ENCODE measurements at places on chromosomes 13 and 19.

DNA sequence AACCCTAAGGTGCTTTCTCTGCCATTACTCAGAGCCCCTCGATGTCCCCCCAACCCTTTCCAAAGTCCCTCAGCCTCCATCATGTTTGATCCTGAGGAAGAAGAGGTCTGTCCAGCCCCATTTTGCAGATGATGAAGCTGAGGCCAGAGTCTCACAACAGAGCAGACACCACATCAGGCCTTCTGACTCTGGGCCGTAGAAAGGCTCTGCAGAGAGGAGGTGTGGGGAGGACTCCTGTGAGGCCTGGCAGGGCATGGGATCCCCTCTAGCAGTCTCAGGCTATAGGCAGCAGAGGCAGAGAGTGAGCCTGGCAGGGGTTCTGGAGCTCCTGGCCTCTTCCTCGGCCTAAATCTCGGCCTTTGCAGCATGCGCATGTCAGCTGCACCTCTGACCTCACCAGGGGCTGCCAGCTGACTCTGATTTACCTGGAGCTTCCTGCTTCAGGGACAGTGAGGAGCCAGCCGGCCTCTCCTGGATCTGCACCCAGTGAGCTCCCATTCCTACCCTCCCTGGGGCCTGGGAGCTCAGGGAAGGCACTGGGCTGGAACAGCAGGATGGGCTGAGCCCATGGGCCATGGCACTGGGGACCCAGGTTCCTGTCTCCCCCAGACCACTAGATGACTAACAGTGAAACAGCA is 41.7 kb upstream of the VSTM2B start:
- DNase-seq = no peak

- DNase-seq = no peak
These were observed 15.5 kb downstream of the HDGFL2 start for GRCh38 chr19:4487572-4487971.

- no peak for DNase-seq
These were observed 169.0 kb upstream of the UFM1 start for GRCh38 chr13:38180670-38181069.

DNA sequence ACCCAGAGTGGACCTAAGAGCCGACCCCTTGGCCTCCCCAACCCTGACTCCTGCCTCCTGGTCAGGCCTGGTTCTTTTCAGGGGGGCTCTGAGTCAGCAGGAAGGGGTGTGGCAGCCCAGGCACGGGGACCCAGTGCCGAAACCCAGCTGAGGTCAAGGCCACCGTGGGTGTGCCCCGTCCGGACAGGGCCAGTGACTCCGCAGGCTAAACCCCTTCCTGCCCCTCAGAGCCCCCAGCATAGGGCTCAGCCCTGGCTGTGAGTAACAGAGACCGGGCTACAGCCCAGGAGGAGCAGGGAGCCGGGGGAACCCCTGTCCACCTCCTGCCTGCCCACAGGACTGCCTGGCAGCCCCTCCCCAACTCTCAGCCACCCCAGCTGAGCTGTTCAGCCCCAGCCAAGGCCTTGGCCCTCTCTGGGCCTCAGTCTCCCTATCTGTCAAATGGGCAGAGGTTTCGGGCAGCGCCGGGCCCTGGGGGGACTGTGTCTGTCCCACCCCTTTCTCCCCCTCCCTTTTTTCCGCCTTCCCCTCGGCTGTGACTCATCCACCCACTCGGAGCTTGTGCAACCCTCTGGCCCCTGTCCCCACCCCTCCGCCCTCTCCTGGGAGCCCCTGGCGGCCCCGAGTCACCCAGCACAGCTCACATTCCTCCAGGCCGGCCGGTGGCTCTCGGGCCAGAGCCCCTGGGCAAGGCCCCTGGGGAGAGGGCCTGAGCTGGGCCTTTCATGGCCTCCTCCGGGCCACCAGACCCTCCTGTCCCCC is 8.6 kb downstream of the ZBTB7A start:
- no peak for DNase-seq

- no peak for DNase-seq
These were observed 12.1 kb downstream of the C3 start for GRCh38 chr19:6708346-6708745.

- no peak for DNase-seq
These were observed 50.5 kb upstream of the IRS2 start for GRCh38 chr13:109836629-109837607.

DNA sequence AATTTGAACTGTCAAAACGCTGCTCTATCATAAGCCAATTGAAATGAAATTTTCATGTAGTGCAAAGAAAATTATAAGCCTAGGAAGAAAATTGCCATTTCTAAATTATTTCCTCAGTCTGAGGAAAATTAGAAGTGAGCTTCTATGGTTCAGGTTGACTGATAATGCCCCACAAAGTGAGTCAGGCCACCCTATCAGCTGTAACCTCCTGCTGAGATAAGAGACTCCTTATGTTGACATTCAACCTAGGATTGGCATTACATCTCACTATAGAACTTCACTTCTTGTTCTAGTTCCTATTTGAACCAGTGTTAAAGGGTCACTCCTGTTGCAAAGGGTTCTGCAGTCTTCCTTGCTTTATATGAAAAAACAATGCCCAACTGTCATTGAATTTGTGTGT is 32.6 kb upstream of the RFC3 start:
- no peak for DNase-seq

DNA sequence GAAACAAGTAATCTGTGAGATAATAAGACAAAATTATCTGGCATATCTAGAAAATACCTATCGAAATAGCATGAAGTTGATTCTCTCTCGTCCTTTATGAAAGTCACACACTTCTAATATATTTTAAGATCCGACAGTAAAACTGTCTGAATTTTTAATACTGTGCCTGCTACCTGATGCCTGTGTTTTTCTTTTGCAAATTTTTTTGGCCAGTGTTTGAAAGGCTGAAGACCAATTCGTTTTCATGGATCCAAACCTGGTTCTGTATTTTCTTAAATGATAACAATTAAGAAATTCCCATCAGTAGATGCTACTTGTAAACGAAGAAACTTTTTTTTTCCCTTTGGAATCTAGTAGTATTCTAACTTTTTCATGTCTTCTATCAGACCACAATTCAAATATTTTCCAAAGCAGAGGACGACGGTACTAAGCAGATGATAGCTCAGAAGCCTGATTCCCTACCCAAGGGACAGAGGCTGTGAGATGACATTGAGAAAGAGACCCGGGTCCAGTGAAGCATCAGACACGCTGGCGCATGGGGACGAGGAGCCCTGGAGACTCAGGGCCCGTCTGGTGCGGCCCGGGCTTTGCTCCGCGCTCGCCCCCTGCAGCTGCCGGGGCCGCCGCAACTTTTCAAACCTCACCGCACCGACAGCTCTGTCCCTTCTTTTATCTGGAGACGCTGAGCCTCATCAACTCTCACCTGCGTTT is 49.5 kb upstream of the PABPC3 start:
- DNase-seq = no peak

GRCh38 chr19:51366389-51367254 is 434 bp upstream of the ETFB start:
- DNase-seq = peak; percentile 90

GRCh38 chr13:95898256-95898655 is 154.9 kb downstream of the UGGT2 start:
- no peak for DNase-seq

GRCh38 chr19:29021232-29021916 is 191.6 kb downstream of the UQCRFS1 start:
- DNase-seq = no peak

GRCh38 chr13:113636266-113636963 is 21.6 kb downstream of the ATP4B start:
- DNase-seq = no peak

DNA sequence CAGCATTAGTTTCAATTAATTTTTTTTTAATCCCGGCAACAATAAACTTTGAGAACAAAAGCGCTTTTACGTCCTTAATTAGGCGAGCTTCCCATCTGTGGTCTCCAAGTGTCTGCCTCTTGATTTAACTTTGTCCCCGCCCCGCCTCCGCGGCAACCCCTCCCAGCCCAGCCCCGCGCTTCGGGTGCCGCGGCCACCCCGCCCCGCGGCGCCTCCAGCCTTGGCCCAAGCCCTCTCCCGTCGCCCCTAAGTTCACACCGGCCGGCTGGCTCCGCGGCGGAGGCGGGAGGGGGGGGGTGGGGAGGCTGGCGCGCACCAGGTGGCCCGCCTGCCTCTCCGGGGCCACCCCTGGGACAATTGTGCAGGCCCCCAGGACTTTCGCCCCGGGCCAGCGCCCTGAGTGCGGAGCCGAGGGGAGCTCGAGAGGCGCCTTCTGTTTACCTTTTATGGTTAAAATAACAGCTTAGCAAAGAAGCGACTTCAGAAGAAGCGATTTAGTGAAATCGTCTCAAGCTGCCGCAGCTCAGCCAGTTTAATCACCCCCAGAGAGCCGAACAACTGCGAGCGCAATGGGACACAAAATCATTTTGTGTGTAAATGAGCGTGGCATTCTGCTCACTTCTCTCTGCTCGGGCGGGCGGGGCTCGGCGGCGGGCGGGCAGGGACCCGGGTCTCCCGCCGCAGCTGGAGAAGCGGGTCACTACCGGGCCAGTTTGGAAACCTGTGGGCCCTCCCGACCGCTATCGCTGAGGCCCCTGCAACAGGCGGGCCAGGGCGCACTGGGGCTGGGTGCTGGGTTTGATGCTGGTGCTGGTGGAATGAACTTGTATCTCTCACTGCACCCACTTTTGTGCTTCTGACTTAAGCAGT is 1.4 kb downstream of the KCTD15 start:
- no peak for DNase-seq

DNA sequence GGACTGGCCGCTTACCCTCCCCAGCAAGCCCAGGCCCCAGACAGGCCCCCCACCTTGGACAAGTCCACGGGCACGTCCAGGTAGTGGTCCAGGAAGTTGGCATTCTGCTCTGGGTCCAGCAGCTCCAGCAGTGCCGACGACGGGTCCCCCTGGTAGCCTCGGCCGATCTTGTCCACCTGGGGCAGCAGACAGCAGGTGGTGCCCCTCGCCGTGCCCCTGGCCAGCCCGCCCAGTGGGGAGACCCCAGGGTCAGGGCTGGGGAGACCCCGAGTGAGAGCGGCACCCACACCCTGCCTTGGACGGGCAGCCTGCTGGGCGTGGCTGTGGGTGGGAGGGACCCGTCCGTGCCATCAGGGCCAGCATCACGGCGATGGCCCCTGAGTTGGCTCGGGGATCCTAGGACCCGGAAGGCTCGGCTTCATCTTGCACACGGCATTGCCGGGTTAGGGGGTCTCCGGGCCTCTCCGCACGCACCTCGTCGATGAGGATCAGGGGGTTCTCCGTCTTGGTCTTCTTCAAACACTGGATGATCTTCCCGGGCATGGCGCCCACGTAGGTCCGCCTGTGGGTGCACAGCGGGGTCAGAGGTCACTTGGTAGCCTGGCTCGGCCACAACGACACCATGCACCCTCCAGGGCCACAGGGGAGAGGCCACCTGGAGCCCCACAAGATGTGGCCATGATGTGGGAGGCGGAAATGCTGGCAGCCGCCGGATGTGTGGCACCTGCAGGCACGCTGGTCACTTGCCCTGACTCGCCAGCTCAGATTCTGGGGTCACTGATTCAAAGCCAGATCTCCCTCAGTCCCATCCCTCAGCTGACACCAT is 6.3 kb downstream of the RPL36 start:
- DNase-seq = no peak

DNA sequence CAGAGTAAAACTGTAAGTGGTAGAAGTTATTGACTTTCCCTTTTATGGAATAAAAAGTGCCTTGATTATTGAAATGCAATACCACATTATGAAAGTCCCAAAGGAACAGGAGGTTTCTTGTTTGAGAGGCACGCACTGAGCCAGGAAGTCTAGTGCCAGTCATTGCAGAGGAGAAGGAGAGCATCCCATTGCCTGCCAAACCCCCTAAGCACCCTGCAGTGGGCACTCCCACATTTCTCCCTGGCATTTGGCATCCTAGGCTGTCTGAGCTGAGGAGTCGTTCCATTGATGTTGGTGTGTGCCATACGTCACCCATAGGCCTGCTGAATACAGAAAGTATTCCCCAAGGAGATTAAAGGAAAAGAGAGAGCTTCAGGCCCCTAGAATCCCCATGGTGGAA is 85.7 kb upstream of the MBNL2 start:
- DNase-seq = no peak

GRCh38 chr19:35549174-35549788 is 3.9 kb downstream of the TMEM147 start:
- peak; percentile 50 for DNase-seq

DNA sequence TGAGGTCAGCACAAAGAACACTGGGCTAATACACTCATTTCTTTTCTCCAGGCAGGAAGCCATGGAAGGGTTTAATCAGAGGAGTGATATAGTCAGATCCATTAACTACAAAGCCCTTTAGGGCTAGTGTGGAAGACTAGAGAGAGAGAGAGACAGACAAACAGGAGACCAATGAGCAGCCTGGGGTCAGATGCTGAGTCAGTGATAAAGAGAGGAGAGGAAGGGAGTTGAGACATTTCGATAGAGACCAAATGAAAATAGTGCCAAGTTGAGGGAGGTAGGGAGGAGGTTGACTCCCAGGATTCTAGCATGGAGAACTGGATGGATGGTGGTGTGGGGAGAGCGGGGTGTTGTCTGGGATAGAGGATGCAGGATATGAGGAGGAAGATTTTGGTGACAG is 18.2 kb downstream of the ZNF473 start:
- DNase-seq = no peak

GRCh38 chr13:29456419-29456818 is 139.1 kb downstream of the SLC7A1 start:
- DNase-seq = no peak

- no peak for DNase-seq
These were observed 622 bp downstream of the RASA3 start for GRCh38 chr13:114131583-114132418.

GRCh38 chr13:41842036-41842620 is 118.8 kb downstream of the VWA8 start:
- DNase-seq = no peak

GRCh38 chr13:76969488-76970365 is 21.4 kb downstream of the ACOD1 start:
- no peak for DNase-seq

DNA sequence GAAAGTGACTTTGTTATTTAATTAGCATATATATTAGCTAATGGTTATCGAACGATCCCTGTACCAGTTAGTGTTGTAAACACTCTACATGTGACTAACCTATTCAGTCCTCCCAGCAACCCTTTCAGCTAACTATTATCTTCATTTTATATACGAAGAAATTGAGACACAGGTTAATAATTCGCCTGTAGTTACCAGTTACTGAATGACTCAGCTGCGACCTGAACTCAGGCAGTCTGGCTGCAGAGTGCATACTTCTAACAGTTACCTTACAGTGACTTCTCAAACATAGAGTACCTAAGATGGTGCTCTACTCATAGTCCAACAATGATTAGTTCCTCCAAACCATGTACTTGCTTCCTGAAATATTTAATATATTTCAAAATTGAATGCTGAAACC is 117.7 kb downstream of the FNDC3A start:
- DNase-seq = no peak

GRCh38 chr19:4313847-4314490 is 9.6 kb downstream of the FSD1 start:
- DNase-seq = no peak

DNA sequence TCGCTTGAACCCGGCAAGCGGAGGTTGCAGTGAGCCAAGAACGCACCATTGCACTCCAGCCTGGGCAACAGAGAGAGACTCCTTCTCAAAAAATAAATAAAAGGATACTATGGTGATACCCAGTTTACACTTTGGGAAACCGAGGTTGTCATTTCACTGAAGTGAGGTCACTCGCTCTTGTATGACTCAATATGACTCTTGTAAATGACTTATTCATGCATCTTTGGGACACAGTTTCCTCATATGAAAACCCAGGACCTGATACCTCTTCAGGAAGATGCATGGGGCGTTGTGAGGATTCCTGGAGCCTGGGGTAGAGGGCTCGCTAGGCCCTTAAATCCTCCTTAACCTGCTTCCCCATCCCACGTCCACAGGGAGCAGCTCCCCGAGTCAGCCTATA is 4.5 kb downstream of the PSMD8 start:
- DNase-seq = no peak

- peak; percentile 83 for DNase-seq
These were observed 43.9 kb downstream of the CERS4 start for GRCh38 chr19:8252922-8253589.

GRCh38 chr13:81116461-81117282 is 775.7 kb upstream of the SPRY2 start:
- no peak for DNase-seq

Measured in effector CD4-positive, alpha-beta T cell (primary cell).